ENCODE measurements at places on chromosomes 1 and 21.

DNA sequence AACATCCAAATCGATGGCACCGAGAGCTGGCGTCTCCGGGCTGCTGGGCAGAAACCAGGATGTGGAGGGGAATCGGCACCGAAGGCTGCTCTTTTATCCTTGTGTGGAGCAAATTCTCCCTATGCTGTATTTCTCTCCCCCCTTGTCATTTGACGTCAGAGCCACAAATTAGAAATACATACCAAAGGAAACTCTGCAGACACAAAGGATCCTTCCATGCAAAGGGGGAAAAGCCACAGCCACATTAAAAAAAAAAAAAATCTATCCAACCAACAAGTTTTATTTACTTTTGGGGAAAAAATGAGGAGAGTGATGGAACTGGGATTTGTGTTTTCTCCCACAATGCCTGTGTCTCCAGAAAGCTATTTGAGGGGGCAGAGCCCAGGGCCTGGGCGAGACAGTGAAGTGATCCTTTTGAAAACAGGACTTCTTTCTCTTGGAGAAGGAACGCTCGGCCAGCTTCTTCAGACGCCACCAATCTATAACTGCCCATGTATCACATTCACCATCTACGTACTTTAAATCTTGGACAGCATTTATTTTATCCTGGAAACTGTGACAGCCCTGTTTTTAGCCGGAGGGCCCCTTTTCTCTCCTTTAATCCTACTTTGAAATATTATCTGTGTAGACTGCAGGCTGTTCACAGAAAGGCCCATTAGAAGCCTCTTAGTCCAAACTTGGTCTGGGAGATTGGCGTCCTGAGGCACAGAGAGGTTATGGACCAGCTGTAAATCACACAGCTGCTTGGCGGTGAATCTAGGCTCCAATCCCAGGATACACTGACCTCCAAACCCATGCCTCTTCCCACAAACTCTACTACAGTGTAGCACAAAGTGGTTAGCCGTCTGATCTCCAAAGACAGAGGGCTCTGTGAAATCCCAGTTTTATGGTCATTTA, 4.5 kb downstream of the KANK4 start:
- no peak for DNase-seq

- DNase-seq, result no peak
Measured at GRCh38 chr1:154703170-154703569, 95.2 kb upstream of the ADAR start.

DNA sequence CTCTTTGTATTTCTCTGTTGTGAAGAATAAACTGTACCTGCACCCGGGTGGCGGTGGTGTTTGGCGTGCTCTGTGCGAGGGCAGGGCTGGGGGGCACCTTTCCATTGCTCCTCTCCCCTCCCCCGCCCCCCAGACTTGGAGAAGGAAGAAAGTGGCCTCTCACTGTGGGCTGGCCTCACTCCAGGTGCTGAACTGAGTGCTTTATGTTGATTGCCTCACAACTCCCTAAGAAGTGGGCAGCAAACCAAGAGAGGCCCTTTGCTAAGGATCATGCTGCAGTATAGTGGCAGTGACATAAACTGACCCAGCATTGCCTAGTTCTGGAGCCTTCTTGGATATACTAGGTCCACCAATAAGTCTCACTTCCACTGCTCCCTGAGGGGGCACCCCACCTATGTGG, 20.2 kb downstream of the A3GALT2 start:
- DNase-seq, result no peak

GRCh38 chr1:177091040-177091439, 73.5 kb downstream of the ASTN1 start:
- DNase-seq, result no peak

DNA sequence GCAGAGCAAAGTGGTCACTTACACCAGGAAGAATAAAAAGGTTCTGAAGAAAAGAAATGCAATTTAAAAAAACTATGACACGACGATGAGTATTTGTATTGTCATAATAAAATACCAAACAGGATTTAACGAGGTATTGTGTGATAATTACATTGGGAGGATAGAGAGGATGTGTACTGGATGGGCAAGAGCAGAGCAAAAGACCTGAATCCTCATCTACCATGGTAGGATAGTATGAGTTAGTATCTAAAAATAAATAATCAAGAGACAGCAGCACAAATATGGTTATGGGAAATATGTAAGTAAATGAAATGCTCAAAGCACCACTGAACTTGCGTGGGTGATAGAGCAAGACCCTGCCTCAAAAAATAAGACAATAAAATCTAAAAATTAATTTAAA, 162.6 kb downstream of the CDC42BPA start:
- no peak for DNase-seq

DNA sequence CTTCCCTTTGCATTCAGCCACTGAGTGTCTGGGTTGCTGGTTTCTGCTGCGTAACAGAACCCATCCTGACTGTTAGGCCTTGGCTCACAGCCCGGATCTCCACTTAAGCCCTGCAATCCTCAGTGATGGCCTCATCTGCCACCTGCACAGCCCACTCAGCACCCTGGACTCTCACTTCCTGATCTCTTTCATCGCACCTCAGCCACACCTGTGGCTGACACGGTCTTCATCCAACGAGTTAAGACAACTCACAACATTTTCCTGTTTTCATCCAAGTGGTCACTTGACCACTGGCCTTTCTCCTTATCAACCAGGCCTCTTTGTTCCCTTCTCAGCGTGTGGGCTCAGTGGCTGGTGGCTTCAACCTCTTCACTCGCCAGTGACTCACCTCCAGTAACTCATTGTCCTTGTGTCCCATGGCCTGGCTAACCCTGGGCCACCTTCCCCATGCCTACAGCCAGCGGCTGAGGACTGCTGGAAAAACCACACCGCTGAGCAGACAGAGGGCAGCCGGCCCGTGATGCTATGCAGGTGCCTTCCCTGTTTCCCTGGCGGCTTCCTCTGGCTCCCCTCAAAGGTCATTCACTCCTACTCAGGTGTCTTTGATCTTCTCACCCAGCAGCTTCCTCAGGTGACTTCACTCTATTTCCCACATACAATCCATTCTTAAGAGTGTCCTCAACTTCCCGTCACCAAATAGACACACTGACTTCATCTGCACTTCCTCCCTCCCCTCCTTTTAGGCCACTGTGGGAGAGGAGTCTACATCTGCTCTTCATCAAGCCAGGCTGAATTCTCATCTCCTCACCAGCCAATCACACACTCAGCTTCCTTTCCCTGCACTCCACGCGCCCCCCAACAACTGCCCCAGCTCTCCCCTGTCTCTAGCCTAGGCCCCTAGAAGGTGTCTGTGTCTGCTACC, 19.9 kb upstream of the EDN2 start:
- no peak for DNase-seq

Data from stimulated activated CD8-positive, alpha-beta memory T cell treated with anti-CD3 and anti-CD28 coated beads, Interleukin-15, amount 100 ng/mL, for 24 hours (primary cell).